ENCODE measurements at places on chromosomes 4 and X.

- DNase-seq = no peak
Measured at GRCh38 chr4:100960232-100960631, 387.1 kb downstream of the PPP3CA start.

- DNase-seq = no peak
Measured at GRCh38 chr4:22428441-22428840, 87.4 kb downstream of the ADGRA3 start.

GRCh38 chr4:56699537-56700105 lies 18.5 kb upstream of the HOPX start:
- no peak for DNase-seq

GRCh38 chr4:4913147-4913561 lies 53.7 kb downstream of the MSX1 start:
- no peak for DNase-seq

- DNase-seq = no peak
Measured at GRCh38 chrX:111460607-111461006, 48.6 kb upstream of the DCX start.

DNA sequence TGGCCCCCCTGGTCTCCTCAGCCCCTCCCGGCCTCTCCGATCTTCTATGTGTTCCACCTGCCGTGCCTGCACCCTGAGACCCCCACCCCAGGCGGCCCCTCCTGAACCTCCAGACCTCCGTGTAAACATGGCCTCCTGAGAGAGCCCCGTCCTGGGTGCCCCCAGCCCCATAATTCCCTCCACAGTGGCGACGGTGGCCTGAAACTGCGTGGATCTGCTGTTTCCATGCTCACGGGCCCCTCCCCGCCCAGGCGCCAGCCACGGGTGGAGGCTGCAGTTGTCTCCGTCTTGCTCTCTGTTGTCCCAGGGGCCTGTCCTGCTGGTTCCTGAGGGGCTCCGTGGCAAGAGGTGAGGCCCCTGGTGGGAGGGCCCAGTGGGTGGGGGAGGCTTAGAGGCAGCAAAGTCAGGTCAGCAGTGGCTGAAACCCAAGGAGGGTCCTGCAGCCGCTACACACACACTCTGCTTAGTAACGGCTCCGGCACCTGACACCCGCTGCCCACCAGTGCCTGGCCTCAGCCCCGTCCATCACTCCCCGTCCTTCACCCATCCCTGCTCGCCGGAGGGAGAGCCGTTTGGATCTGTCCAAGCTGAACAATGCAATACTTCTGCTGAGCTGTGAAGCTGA lies 75.8 kb downstream of the FAM53A start:
- DNase-seq = no peak

DNA sequence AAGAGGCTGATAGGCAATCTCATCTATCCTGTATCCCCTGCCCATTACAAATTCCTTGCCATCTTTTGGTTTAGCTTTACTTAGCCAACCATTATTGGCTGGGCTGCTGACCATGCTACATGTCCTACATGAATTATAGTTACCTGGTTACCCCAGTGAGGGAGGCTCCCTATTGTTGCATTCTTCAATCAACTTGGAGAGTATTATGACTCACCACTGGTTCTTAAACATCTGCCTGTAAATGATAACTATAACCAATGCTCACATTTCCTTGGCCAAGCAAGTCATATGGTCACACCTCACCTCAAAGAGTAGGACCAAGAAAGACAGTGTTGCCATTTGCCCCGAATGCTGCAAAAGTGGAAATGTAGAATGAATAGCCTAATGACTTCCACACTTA lies 297.6 kb downstream of the IL15 start:
- DNase-seq = no peak

GRCh38 chr4:17624821-17625220 lies 10.4 kb downstream of the MED28 start:
- no peak for DNase-seq

GRCh38 chrX:68989865-68990606 lies 161.2 kb downstream of the EFNB1 start:
- DNase-seq = peak; percentile 16

DNA sequence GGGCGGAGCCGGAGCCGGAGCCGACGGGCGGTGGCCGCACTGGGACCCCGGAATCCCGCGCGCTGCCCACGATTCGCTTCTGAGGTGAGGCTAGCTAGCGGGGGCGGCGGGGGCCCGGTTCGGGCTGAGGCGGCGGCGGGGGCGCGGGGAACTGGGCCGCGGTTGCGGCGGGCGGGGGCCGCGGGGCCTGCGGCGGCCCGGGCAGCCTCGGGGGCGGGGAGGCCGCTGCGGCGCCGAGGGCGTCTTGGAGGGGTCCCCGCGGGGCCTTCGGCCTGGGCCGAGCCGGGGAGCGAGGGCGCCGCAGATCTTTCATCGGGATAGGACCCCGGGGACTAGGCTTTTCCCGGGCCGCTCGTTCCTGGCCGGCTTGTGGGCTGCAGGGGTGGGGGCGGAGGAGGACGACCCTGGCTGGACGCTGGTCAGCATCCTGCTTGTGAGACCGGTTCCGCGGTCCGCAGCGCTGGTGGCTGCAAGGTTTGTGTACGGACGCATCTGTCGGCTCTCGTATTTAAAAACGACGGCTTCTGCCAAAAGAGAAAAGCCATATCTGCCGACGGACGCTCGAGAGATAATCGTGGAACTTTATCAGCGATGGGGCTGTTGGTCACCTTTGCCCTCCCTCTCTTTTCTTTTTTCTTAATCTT lies 419 bp downstream of the ADD1 start:
- peak; percentile 39 for DNase-seq

GRCh38 chr4:88204882-88205281 lies 46.4 kb upstream of the ABCG2 start:
- peak; percentile 86 for DNase-seq

DNA sequence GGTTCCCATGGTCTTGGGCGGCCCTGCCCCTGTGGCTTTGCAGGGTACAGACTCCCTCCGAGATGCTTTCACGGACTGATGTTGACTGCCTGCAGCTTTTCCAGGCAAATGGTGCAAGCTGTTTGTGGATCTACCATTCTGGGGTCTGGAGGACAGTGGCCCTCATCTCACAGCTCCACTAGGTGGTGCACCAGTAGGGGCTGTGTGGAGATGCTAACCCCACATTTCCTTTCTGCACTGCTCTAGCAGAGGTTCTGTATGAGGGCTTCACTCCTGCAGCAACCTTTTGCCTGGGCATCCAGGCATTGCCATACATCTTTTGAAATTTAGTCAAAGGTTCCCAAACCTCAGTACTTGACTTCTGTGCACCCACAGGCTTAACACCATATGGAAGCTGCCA lies 176.1 kb downstream of the DCAF12L1 start:
- no peak for DNase-seq

DNA sequence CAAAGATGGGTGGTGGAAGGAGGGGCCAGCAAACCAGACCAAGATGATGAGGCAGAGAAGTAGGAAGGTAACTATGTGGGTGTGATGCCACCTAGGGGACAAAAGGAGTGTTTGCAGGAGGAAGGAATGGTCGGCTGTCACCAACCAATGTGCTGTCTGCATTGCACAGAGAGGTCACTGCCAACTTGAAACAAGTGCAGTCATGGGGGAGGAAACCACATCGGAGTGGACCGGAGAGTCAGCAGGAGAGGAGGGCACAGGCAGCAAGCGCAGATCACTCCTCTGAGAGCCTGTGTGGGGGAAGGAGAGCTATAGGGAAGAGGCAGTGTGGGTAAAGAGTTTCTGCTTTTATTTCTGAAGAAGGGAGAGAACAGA lies 38.5 kb upstream of the FGFBP2 start:
- peak; percentile 40 for DNase-seq

All from dermis microvascular lymphatic vessel endothelial cell (primary cell).